Activated CD8-positive, alpha-beta T cell treated with anti-CD3 and anti-CD28 coated beads for 36 hours (primary cell): ENCODE measurements at places on chromosomes 3 and 15. TPM values are rescaled to one million over a fixed set of nuclear protein-coding genes. Genes with fewer than 3 reads are reported as not detected.

DNA sequence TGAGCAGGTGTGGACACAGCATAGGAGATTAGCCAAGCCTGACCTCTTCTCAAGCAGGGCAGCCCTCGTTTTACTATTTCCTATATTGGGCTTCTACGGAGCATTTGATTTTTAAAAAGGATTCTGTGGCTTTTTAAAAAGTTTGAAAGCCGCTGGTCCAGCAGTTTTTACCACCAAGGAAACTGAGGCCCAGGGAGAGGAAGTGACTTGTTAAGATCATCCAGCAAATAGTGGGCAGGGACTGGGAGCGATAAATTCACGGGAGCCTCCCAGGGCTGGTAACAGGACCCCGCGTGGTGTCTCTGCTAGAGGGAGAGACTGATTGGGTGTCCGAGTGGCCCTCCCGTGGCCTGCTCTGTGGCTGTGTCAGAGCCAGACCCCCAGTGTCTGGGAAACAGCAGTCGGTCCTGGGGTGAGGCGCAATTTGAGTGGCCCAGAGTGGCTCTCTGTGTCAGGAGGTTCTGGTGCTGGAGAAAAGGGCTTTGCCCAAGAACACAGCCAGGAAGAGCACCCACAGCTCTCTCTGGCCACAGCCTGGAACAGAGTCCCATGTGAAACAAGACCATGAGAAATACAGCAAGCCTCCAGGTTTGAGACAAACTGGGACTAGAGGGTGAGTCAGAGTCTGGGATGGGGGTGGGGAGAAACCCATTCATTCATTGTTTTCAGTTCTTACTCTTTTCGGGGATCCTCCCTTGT is 4.2 kb downstream of the FURIN start:
- H3K36me3 ChIP-seq = peaks cover 33% of the 10 kb centered on the region
- H3K4me1 ChIP-seq = peaks cover 55% of the 10 kb centered on the region
- no peaks in the 10 kb centered on the region for H3K27me3 ChIP-seq
- peak overlapping the region; percentile 89 for H3K27ac ChIP-seq
- DNase-seq = peak; percentile 83

GRCh38 chr3:30693470-30694120 is 87.2 kb downstream of the TGFBR2 start:
- DNase-seq = peak; percentile 55
- peak overlapping the region; percentile 82 for H3K27ac ChIP-seq
- no peaks in the 10 kb centered on the region for H3K27me3 ChIP-seq
- H3K4me3 ChIP-seq = no peak overlapping the region

DNA sequence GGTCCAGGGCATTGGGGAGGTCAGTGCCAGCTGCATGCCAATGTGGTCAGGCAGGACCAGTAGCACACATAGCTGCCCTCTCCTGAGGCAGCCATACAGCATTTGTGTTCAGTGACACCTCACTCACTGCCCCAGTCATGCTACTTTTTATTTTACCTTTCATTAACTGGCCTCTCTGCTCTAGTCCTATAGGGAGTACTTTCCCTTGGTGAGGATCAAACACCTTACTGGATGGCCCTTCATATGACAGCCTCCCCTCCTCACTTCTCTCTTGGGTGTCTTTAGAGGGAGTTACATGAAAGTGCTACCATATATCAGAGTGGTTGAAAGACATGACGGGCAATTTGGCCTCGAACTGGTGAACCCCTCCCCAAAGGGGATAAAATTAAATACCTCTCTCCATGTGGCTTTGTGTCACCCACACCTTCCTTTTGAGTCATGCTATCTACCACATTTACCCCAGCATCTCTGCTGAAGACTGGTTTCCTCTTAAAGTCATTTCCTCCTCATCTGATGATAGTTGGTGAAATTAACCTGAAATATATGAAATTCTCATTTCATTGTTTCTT is 17.6 kb downstream of the RLBP1 start:
- peaks cover 31% of the 10 kb centered on the region for H3K4me1 ChIP-seq
- peaks cover 7% of the 10 kb centered on the region for H3K36me3 ChIP-seq
- H3K27ac ChIP-seq = peak overlapping the region; percentile 85
- DNase-seq = peak; percentile 70
- H3K27me3 ChIP-seq = no peaks in the 10 kb centered on the region

- peaks cover 25% of the 10 kb centered on the region for H3K4me1 ChIP-seq
- DNase-seq = peak; percentile 61
Observed at GRCh38 chr15:101499863-101500713, 10.6 kb upstream of the PCSK6 start.

GRCh38 chr3:74844428-74844827 is 230.0 kb upstream of the CNTN3 start:
- H3K4me3 ChIP-seq = no peak overlapping the region
- no peak overlapping the region for H3K27ac ChIP-seq
- no peak for DNase-seq
- no peaks in the 10 kb centered on the region for H3K27me3 ChIP-seq

DNA sequence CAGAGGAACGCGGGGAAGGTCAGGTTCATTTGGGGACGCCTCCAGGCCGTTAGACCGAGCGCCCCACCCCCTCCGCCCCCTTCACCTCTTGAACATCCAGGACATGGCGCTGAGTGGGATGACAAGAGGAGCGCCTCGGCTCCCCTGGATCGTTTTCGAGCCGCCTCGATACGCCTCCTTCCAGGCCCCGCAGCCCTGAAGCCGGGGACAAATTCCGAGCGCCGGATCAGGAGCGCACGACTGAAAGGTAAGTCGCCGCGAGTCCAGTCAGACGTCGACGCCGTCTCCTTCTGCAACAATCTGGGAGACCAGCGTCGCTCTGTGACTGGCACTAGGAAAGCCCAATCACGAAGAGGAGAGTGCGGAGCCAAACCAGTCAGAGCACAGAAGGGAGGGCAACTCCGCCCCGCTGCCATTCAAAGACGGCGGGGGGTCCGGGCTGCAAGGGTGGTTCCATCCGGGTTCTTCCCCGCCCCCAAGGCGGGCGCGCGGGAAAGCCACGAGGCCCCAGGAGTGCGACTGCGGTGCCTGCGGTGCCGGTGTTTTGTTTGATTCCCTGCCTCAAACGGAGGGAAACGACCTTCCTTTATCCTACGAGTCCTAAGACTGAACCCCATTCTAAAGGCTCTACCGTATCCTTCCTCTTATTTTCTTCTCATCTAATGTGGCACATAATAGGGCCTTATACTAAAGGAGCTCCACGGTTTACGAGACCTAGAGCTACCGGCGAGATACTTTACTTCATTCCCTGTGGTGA is at the start of gene HLTF:
TSS of gene HLTF (minus strand) at position 302 of the 757 bp plus-strand sequence. CDS start at position 105, 197 bp downstream.
- H3K36me3 ChIP-seq = peaks cover 5% of the 10 kb centered on the region
- H3K4me1 ChIP-seq = peaks cover 15% of the 10 kb centered on the region
- H3K27ac ChIP-seq = peak within 1 kb of the TSS; percentile 88
- peak; percentile 95 for DNase-seq

- no peaks in the 10 kb centered on the region for H3K27me3 ChIP-seq
- H3K4me1 ChIP-seq = peaks cover 83% of the 10 kb centered on the region
- DNase-seq = no peak
- H3K27ac ChIP-seq = peak overlapping the region; percentile 88
- H3K36me3 ChIP-seq = peaks cover 13% of the 10 kb centered on the region
Observed at GRCh38 chr3:43294975-43295374, 8.6 kb downstream of the SNRK start.

DNA sequence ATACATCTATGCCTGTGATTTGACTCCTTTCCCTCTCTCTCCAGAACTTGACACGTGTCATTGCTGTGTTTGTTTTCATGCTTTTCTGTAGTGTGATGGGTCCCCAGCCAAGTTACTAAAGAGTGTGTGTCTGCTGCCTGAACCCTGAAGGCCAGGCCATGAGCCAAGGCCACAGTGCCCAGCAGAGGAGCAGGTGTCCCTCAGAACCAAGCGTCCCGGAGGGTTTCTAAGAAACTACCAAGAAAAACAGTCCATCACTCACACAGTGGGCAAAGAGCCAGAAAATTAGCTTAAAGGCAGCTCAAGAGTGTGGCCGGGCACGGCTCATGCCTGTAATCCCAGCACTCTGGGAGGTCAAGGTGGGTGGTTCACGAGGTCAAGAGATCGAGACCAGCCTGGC is 35.2 kb downstream of the FBXO45 start:
- peaks cover 10% of the 10 kb centered on the region for H3K4me1 ChIP-seq
- no peak for DNase-seq
- H3K36me3 ChIP-seq = no peaks in the 10 kb centered on the region

GRCh38 chr15:49290191-49290590 is 120.1 kb downstream of the GALK2 start:
- no peak overlapping the region for H3K27ac ChIP-seq
- no peak overlapping the region for H3K4me3 ChIP-seq
- no peak for DNase-seq
- H3K36me3 ChIP-seq = peaks cover 65% of the 10 kb centered on the region

Gene ITPKA
- 6.1 TPM for total RNA-seq

Gene ASB14
- not detected for total RNA-seq

Gene GREM1
- not detected for total RNA-seq

Gene LXN
- total RNA-seq = 7.8 TPM

Gene CCDC66
- 21.1 TPM for total RNA-seq

Gene LRRN1
- 0.98 TPM for total RNA-seq

Gene BCHE
- total RNA-seq = not detected

Gene MKRN2OS
- total RNA-seq = not detected

Gene FRMD4B
- 11.7 TPM for total RNA-seq

Gene PRR20G
- total RNA-seq = not detected
